Esophagus muscularis mucosa (tissue), 4 donors: ENCODE measurements at places on chromosomes 4 and X.
A peak's percentile ranks its signal among the peaks of the same experiment; 100 is the strongest.

- no peak for DNase-seq
Measured at GRCh38 chr4:90145319-90145718, 18.1 kb downstream of the CCSER1 start.

- no peak for DNase-seq
Measured at GRCh38 chrX:18578546-18578945, 93.4 kb downstream of the RS1 start.

DNA sequence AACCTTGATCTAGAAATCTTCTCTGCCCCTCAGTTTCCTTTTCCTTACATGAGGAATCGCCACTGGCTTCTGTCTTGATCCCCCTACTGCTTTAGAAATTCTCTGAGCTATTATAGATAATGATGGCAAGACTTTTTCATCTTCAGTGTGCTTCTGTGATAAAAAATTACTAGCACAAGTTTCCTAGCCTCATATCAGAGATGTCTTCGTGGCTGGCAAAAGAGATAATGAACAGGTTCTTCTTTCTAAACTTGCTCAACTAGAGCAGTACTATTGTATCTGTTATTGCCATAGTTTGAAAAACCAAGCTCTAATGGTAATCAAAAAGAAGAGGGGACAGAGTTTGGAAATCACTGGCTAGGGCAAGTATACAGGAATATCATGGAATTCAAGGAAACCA, 4.1 kb upstream of the PDGFC start:
- DNase-seq, result no peak

GRCh38 chr4:147772459-147772969, 40.6 kb downstream of the ARHGAP10 start:
- DNase-seq, result no peak

- no peak for DNase-seq
Measured at GRCh38 chr4:5371415-5372190, 320.3 kb downstream of the STK32B start.

- DNase-seq, result no peak
Measured at GRCh38 chrX:32155044-32155638, 1056.2 kb downstream of the DMD start.

GRCh38 chrX:8033175-8033574, 106.0 kb upstream of the PNPLA4 start:
- no peak for DNase-seq

DNA sequence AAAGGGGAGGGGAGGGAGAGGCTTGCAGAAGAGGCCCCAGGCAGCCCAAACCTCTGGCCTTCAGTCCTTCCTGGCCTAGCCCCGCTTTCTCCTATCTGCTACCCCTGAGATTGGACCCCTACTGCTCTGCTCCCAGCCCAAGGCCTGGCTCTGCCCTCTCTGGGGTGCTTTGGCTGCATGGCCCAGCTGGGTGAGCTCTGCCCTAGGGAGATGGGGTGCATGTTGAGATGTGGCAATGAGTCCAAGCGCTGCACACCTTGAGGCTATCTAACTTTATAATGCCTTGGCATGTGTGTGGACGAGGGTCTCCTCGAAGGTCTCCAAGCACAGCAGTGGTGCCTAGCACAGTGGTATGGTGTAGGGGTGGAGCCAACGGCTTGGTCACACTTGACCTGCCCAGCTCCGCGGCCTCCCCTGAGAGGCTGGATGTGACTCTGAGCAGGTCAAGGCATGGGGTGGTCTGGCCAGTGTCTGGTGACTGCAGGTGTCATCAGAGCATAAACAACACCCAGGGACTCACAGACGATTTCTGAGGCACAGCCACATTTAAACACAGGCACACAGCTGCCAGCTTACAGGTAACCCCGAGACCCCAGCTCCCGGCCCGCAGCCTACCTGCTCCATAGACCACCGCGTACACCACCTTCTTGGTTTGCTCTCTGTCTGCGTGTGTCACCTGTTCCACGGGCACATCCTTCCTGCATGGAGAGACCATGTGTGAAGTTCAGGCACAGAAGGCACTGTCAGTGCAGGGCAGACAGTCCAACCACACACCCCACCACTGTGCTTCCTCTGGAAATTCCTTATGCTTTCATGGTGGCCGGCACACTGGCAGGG, 36.3 kb downstream of the NAT8L start:
- DNase-seq, result peak; percentile 70

GRCh38 chr4:155615081-155615887, 51.4 kb upstream of the GUCY1A1 start:
- DNase-seq, result no peak

DNA sequence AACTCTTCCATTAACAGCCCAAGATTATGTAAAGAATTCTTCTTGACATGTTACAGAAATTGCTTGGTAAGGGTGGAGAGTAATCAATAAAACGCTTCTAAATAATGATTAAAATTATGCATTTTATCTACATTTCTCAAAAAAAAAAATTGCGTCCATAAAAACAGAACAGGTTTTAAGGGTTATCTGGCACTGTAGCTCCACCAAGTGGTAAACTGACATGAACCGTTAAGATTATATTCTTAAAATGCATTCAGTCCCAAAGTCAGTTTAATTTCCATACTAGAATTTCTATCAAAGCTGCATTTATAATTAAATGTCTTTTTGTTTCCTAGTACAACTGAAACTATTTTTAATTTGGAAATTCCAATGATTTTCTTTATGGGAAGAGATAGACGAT, 214.0 kb upstream of the UGT8 start:
- DNase-seq, result no peak

- DNase-seq, result no peak
Measured at GRCh38 chrX:19372547-19373331, 29.0 kb downstream of the PDHA1 start.

- DNase-seq, result no peak
Measured at GRCh38 chr4:56828784-56829535, 7.5 kb upstream of the SPINK2 start.

GRCh38 chr4:6465955-6466354, 6.5 kb downstream of the PPP2R2C start:
- DNase-seq, result peak; percentile 85
